ENCODE measurements at places on chromosomes 12 and 14.

GRCh38 chr12:42145197-42145549 is 499 bp upstream of the GXYLT1 start:
- DNase-seq: no peak

- no peak for DNase-seq
Observed at GRCh38 chr12:108234158-108234557, 105.0 kb downstream of the CMKLR1 start.

DNA sequence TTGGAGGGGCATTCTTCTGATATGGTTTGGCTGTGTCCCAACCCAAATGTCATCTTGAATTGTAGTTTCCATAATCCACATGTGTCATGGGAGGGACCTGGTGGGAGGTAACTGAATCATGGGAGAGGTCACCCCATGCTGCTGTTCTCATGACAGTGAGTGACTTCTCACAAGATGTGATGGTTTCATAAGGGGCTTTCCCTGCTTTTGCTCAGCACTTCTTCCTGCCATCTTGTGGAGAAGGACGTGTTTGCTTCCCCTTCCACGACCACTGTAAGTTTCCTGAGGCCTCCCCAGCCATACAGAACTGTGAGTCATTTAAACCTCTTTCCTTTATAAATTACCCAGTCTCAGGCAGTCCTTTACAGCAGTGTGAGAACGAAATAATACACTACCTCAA is 382.4 kb downstream of the VRK1 start:
- peak; percentile 33 for DNase-seq

DNA sequence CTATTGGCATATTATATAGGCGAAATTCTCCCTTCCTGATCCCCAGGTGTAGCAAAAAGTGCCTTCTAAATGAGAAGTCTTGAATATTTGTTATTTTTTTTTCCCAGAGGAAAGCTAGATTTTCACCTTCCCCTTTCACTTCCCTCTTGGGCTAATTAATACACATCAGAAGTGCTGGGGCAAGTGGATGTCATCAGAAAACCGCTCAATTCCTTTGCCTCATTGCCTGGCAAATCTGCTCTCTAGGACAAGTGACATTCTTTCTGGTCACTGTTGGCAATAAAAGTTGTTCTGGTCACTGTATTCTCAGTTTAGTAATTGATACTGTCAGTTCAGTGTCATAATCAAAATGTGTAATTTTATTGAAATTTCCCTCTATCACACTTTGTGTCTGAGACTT is 174.5 kb downstream of the ETNK1 start:
- DNase-seq: no peak

GRCh38 chr12:19242581-19242980 is 113.0 kb downstream of the PLEKHA5 start:
- no peak for DNase-seq

DNA sequence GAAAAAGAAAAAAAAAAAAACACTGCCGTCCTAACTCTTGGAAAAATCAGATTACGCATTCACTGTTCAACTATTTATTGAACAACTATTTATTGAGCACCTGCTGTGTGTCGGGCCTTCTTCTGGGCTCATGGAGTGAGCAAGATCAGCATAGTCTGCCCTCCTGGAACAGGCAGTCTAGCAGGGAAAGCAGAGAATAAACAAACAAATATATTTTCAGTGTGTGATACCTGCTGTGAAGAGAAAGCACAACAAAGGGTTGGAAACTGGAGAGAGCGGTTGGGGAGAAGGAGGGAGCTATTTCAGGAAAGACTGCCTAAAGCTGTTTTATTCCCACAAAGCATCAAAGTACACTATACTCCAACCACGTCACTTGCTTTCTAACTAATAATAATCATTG is 10.8 kb downstream of the PROX2 start:
- no peak for DNase-seq

Data from stimulated activated CD4-positive, alpha-beta T cell treated with anti-CD3 and anti-CD28 coated beads, Interleukin-4, amount 100 ng/mL, for 24 hours (primary cell).